Kidney glomerular epithelial cell (primary cell): ENCODE measurements at places on chromosomes 4 and X.
A peak's percentile ranks its signal among the peaks of the same experiment; 100 is the strongest.

GRCh38 chr4:7813674-7814073 lies 126.0 kb downstream of the AFAP1 start:
- peak; percentile 90 for DNase-seq

- DNase-seq, result no peak
Observed at GRCh38 chr4:140707325-140707724, 48.9 kb downstream of the TBC1D9 start.

GRCh38 chr4:2305766-2306501 lies 44.0 kb upstream of the MXD4 start:
- DNase-seq, result no peak

- no peak for DNase-seq
Observed at GRCh38 chr4:55184600-55185523, 59.5 kb upstream of the KDR start.

DNA sequence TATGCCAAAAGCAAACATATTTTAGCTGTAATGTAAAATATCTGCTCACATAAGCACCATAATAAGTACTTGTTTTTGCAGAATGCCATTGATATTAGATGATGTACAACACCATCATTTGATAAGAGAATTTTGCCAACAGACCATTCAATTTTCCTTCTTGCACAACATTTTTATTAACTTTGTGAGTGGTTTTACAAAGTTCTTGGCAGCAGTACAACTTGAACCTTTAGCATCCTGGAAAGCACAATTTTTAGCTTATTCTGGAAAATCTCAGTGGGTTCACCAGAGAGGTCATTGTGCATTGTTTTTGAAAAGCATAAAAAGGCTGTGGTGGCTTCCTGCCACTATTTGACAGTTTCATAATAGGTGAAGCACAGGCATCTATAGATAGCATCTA lies 26.4 kb upstream of the REPS2 start:
- DNase-seq, result no peak

GRCh38 chr4:138405934-138406567 lies 163.9 kb upstream of the SLC7A11 start:
- no peak for DNase-seq

DNA sequence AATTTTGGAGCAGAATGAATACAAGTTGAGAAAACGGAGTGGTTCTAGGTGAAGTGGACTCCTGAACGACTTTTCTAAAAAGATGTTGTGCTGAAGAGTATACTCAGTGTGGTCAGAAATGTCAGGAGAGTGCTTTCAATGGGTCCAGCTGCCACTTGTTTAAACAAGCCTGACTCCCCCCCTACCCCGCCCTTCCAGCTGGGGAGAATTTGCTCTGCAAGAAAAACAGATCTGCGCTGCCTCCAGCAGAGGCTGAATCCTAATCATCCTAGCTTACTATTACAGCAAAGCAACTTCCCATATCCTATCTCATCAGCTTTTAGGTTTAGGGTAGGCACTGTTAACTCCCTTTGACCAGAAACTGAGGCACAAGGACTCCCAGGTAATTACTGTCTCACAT lies 1.9 kb downstream of the MAP3K15 start:
- no peak for DNase-seq
